ENCODE measurements at places on chromosomes 12 and 14. TPM values are rescaled to one million over a fixed set of nuclear protein-coding genes. Genes with fewer than 3 reads are reported as not detected.
A peak's percentile ranks its signal among the peaks of the same experiment; 100 is the strongest.

TCTN2 gene
- total RNA-seq: 5.9 TPM

PPP1R36 gene
- 0.38 TPM for total RNA-seq

RPGRIP1 gene
- total RNA-seq: 0.39 TPM

LRTM2 gene
- not detected for total RNA-seq

CEBPE gene
- total RNA-seq: not detected

DNA sequence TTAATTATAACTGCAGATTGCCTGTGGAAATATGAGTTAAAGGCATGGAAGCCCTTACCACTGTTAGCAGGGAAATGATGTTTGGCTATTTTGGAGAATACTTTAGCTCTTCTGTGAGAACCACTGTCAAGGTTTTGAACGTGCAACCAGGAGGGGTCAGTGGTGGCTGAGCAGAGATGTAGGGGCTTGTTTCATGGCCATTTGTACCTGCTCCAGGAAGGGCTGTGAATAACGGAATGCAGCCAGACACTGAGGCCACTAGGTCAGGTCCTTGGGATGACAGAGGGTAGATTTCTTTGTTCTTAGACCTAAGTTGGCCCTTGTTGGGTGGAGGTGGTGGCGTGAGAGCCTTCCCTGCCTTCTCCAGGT is 8.3 kb downstream of the TRAF3 start:
- DNase-seq: no peak

- no peak for DNase-seq
These were observed 148.1 kb downstream of the TSPAN9 start for GRCh38 chr12:3225154-3225795.

GRCh38 chr14:100896369-100897060 is 7.0 kb downstream of the RTL1 start:
- DNase-seq: no peak

DNA sequence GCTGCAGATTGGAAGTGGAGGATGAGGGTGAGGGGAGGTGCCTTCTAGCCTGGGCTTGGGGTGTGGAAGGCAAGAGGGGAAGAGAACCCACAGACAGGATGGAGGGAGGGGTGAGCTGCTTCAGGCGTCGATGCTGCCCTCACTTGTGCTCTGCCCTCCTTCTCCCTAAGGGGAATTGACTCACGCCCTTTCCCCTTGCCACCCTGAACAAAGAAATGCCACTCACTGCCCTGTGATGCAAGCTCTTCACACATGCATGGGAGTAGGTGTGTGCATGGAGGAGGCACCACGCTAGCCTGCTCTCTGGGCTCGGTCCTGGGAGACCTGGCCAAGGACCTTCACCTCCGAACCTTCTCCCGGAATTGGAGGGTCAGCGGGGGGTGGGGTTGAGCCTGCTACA is 35.7 kb upstream of the PRMT8 start:
- DNase-seq: no peak

DNA sequence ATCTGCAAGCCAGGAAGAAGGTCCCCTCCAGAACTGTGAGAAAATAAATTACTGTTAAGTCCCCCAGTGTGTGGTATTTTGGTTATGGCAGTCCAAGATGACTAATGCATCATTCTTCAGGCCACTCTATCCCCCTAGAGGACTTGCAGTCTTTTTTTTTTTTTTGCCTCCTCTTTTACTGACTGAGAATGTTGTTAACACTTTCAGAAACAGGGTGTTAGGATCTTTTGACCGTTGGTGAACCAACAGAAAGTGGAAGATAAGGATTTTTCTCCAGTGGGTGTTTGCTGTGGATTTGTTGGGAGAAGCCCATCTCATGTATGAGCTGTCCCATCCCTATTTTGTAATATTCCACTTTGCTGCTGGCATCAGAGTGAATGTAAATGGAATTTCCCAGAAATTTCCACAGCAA is 37.8 kb downstream of the MARK3 start:
- peak; percentile 24 for DNase-seq
